ENCODE measurements at places on chromosomes 2 and 18. TPM values are rescaled to one million over a fixed set of nuclear protein-coding genes. Genes with fewer than 3 reads are reported as not detected.
A peak's percentile ranks its signal among the peaks of the same experiment; 100 is the strongest.

GRCh38 chr2:19810637-19811036 lies 91.1 kb downstream of the TTC32 start:
- no peak for DNase-seq

DNA sequence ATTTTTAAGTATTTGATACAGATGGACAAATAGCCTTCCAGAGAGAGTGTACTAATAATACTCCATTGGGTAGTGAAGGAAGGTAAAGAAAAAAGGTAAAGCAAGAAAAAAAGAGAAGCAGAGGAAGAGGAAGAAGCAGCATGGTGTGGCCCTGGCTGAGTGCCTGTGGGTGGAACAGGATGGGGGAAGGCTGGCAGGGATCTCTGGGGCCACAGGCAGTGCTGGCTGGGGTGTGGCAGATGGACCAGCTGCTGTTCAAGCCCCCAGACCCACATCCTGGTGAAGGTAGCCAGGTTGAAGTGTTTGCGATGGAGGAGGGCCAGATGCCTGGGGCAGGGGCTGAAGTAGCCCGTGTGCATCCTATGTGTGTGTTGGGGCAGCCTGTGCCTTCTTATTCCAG lies 79.0 kb downstream of the DYSF start:
- no peak for DNase-seq

GRCh38 chr2:135890835-135891234 lies 14.6 kb upstream of the MCM6 start:
- DNase-seq: no peak

GRCh38 chr18:80247393-80247841 lies at the start of gene PARD6G:
TSS of gene PARD6G (minus strand) at chr18:80247514. CDS start at chr18:80247348, 166 bp downstream.
- DNase-seq: peak; percentile 63

DNA sequence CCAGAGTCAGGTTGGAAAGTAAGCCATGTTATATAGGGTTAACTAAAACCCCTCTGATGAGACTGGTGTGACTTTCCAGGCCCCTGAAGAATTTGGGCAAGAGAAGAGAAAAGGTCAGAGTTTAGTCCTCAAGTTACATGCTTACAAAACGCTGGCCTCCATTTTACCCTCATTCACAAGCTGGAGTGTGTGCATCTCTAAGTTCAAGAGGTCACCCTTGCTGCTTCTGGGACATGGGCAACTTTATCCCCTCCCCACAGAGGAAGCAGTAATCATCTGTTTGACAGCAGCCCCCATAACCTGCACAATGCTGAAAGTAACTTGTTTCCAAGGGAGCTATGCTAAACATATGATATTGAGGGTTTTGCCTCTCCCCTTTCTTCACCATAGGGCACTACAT lies 85.2 kb upstream of the CCDC195 start:
- no peak for DNase-seq

GRCh38 chr2:160747501-160748170 lies 254.0 kb upstream of the RBMS1 start:
- DNase-seq: no peak

- no peak for DNase-seq
Measured at GRCh38 chr2:209422191-209422754, 1.6 kb upstream of the MAP2 start.

- no peak for DNase-seq
Measured at GRCh38 chr2:95074663-95075439, 46.8 kb downstream of the MRPS5 start.

- DNase-seq: no peak
Measured at GRCh38 chr2:5933669-5934068, 241.5 kb downstream of the SOX11 start.

- DNase-seq: no peak
Measured at GRCh38 chr2:19474128-19474527, 115.7 kb upstream of the OSR1 start.

DNA sequence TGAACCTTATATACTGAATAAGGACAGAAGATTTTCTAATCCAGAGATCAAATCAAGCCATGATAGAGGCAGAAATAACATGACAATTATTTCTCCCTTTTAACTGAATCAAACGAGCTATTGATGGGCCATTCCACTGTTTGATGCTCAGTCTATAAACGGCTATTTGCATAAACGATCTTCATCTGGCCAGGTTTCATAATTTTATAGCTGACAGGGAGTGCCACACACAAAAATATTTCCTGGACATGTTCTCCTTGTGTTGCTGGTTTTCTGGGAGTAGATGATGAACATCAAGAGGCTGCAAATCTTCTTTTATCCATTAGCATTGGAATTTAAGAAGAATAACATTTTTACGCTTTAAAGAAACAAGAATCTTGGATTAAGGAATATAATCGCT lies 63.1 kb downstream of the ACVR1C start:
- no peak for DNase-seq

DNA sequence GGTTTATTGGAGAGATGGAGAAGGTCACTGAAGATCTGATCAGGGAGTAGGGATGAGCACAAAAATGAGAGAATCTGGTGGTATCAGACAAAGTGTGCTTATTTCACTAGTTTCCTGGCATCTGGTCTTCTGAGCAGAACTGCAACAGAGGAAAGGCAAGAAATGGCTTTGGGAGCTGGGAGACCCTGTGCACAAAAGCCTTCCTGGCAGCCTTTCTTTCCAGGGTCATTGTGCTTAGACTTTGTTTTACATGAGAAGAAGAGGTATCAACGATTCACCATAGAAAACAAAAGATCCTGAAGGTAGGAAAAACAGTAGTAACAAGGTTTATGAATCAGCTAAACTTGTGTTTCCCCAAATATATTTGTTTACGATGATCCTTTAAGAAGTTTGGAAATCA lies 162.9 kb downstream of the CNTNAP5 start:
- DNase-seq: no peak

DNA sequence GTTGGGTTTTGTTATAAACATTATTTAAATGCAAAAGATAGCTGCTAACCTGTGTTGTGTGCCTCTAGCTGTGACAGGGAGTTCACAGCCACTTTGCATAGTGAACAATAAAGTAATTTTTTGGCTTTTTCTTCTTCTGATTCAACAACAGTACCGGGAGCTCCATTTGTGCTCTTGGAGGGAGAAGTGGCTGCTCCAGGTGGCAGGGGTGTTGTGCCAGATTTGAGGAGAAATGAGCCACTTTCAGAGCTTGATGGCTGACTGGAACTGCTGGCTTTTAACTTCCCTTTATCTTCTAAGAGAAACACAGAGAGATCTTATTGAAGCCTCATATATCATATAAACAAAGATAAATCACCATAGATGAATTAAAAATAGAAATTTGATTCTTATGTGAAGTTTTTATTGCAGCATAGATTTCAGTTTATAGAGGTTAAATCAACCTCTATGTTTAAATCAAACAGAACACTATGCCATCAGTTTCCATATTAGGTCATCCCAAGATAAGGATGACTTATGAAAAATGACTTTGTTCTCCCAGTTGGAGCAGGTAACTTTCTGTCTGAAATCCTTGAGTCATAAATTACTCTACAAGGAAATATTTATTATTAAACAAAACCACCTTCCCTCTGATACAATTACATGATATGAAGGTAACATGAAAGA lies 182.0 kb upstream of the SESTD1 start:
- DNase-seq: no peak

DNA sequence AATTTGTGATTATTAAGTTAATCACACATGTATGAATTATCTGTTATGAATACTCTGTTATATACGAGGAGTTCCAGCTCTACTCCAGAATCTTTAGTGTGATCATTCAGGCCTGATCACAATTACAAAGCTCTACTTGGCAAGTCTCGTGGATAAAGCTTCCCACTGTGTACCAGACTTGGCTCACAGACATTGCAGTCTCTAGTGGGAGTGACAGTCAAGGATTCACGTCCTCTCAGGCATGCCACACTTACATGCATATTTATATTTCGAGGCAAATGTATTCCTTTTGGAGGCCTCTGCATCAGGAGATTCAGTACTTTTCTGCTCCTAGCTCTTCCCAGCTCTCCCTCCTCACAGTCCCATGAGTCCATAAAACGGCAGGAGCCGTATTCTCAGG lies 403.4 kb upstream of the CDH7 start:
- DNase-seq: no peak

DNA sequence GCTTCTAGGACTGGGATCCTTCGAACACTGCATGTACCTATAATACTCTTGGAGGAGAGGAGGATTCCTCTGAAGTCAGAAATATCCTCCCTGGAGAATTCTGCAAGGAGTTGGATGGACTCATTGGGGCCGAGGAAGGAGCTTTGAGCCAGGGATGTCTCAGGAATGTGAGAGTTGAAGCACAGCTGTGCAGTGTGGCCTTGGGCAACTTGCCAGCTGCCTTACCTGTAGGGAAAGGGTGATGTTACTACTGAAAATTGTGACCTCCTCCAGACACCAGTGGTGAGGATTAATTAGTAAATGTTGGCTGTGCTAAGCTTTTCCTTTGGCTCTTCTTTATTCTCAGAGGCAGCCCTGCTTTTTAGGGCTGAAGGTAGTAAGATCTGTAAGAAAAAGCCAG lies 41.4 kb downstream of the FMNL2 start:
- no peak for DNase-seq

The PRSS56 gene
- total RNA-seq: not detected

The TNS1 gene
- total RNA-seq: 26.8 TPM

The FSHR gene
- total RNA-seq: not detected

All from lung microvascular endothelial cell (primary cell).